ENCODE measurements at places on chromosomes 3 and 15. TPM values are rescaled to one million over a fixed set of nuclear protein-coding genes. Genes with fewer than 3 reads are reported as not detected.

The MEGF11 gene
- 0.10 TPM for total RNA-seq

The ACAD11 gene
- 4.3 TPM for total RNA-seq

DNA sequence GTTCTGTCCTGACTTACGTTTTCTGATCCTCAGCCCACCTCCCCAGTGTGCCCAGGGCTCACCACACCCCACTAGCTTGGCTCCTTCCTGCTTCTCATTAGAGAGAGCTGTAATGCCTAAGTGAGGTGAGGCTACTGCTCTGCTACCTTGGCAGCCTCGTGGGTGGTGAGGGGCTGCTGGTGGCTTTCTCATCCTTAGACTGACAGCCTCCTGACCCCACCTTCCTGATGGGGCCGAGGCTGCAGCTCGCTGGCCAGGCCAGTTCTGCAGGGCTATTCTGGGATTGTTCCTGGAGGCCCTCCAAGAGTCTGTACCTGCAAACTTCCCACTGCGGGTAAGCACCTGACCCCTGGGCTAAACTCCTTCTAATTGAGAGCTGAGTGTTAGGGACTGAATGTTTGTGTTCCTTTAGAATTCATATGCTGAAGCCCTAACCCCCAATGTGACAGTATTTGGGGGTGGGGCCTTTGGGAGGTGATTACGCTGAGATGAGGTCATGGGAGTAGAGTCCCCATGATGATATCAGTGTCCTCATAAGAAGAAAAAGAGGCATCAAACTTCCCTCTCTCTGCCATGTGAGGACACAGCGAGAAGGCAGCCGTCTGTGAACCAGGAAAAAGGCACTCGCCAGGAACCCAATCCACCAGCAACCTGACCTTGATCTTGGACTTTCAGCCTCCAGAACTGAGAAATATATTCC lies 38.1 kb upstream of the IQSEC1 start:
- no peak for DNase-seq

The MUC20 gene
- total RNA-seq = not detected

The RRP9 gene
- 78.5 TPM for total RNA-seq

GRCh38 chr15:27396996-27397395 lies 426.0 kb downstream of the GABRG3 start:
- no peak for DNase-seq

DNA sequence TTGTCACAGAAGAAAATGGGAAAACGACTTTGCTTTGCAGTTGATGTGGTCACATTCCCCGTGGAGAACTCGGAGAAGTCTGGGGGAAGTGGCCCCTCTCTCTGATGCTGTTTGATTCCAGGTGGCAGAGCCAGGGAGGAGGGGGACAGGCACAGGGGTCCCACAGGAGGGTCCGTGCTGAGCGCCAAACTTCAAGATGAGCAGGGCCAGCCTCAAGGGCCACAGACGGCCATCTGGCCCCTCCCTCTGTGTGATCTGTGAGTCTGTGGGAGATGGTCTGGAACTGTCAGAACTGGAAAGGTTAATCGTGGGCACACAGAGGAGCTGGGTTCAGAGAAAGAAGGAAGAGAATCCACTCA lies 23.1 kb upstream of the CORO2B start:
- DNase-seq = no peak

- DNase-seq = no peak
Observed at GRCh38 chr15:31136016-31136415, 34.5 kb upstream of the TRPM1 start.

The GPR27 gene
- 8.5 TPM for total RNA-seq

The SOX14 gene
- not detected for total RNA-seq

DNA sequence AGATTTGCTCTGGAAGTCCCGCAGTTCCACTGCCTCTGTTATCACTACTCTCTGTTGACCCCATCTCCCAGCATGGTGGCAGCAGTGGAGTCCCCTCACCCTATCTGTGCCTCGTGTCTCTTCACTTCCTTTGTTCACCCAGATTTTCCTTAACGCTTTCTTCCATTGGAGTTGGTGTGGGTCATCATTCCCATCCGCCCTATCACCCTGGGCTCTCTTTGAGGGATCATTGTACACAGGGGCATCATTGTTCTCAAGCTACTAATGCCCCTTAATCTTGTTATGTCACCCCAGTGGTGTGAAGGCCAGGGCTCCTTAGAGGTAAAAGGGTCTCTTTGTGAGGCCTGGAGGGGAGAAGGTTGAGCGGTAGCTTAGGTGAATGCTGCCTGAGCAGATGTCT lies 329.5 kb upstream of the CTDSPL start:
- no peak for DNase-seq

The SLC28A2 gene
- not detected for total RNA-seq

The SCG5 gene
- not detected for total RNA-seq

The CTDSPL2 gene
- total RNA-seq = 47.2 TPM

The ALPK3 gene
- total RNA-seq = 1.1 TPM

The MAP1A gene
- total RNA-seq = 2.3 TPM

The OR4F15 gene
- total RNA-seq = not detected

GRCh38 chr3:71046791-71047190 lies 536.7 kb downstream of the FOXP1 start:
- no peak for DNase-seq

The ZIC4 gene
- total RNA-seq = 2.2 TPM

- no peak for DNase-seq
Observed at GRCh38 chr3:103614719-103615118, 1179.9 kb downstream of the ZPLD1 start.

DNA sequence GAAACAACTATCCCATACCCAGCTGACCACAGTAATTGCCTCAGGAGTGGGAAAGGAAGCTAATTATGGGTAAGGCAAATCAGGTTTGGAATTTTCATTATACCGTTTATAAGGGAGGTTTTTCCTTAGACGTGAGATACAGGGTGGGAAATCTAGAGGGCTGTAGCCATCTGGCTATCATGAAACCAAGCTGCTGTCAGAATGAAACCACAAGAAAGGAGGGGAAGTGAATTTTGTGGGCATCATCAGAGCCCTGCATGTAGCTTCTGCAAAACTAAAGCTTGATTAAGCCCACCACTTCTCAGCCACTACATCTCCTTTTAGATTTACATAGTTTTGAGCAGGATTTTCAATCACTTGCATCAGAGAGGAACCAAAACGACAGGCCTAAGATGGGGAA lies 893.5 kb downstream of the TUSC7 start:
- no peak for DNase-seq

DNA sequence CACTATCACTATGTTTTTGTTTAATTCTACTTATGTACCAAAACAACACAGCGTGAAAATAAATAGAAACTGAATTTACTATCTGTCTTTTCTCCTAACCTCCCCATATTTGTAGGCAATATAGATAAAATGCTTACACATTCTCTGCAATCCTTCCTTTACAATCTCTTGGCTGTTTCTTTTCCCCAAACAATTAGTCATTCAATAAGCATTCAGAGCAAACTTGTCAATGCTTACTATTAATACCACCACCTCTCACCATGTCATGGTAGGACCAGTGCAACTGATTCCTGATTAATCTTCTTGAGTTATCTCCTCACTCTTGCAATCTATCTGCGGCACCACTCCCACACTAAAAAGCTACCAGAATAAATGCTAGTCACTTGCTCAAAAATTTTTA lies 74.0 kb upstream of the TTBK2 start:
- DNase-seq = no peak

The SLC15A2 gene
- total RNA-seq = not detected

DNA sequence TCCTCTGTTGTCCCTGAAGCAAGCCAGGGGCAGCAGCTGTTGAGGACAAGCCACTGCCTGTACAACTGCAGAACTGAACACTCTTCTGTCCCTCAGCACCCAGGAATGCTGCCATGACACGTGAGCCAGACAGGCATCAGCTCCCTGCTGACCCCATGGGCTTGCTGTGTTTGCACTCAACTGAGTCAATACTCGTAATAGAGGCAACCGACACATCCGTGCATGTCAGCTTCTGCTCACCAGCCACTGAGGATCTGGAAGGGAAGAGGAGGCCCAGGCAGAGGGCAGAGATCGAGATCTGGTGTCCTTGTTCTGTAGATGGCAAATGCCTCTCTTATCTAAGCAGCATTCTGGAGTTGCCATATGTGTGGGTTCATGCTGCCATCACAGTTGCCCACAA lies 54.3 kb upstream of the SEC61A1 start:
- no peak for DNase-seq

- DNase-seq = peak; percentile 17
Observed at GRCh38 chr15:32029409-32029861, 880 bp upstream of the CHRNA7 start.

- no peak for DNase-seq
Observed at GRCh38 chr3:8542190-8543135, 40.8 kb downstream of the LMCD1 start.

- no peak for DNase-seq
Observed at GRCh38 chr15:43414196-43414595, 43.3 kb downstream of the TUBGCP4 start.

DNA sequence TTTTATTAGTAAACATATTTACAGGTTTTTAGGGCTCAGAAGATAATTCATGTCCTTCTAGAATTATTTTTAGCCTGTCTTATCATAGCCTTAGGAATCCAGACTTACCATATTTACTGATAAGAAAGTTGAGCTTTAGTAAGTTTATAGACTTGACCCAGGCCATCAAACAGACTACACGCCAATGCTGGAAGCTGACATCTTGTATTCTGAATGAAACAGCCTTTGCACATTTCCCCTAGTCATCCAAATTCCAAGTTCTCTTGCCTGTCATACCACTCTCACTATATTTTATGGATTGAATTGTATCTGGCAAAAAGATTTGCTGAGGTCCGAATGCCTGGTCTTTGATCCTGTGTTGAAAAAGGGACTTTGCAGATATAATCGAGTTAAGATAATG lies 58.6 kb downstream of the DRD3 start:
- DNase-seq = no peak

- DNase-seq = no peak
Observed at GRCh38 chr3:33318710-33319380, 41.6 kb downstream of the FBXL2 start.

DNA sequence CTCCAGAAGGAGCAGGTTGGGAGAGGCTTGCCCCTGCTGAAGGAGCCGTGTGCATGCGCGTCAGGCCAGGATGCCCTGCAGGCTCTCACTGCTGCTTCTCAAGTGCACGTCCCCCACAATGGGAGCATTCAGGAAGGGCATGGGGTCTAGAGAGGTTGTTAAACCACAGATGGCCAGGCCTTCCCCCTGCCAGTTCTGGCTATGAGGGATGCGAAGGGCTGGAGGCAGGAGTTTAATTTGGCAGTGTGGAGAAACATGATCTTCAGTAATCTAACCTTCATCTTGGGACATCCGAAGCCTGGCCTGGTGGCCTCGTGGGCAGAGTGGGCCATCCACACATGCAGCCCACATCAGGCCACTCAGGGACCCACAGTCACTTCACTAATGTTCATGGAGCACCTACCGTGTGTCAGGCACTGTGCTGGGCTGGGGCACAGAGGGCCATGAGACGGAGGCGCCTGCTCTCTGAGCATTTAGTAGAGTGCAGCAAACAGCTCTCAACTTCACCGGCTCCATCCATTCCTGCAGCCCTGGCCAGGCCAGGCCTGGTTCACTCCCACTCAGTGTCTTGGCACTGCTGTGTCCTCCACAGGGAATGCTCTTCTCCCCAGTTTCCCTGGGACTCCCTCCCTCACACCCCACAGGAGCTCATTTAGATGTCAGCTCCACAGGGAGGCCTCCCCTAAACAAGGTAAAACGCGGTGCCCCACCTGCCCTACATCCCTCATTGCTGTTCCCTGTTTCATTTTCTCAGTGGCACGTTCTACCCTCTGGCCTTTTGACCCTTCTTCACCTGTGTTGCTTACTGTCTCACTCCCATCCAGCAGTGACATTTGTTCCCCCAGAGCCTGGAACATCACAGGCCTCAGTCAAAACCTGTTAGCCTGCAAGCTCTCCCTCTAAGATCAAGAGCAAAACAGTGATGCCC lies 4.0 kb downstream of the CFAP100 start:
- DNase-seq = no peak

- DNase-seq = no peak
Observed at GRCh38 chr3:87311309-87311708, 34.9 kb upstream of the POU1F1 start.

- DNase-seq = no peak
Observed at GRCh38 chr3:166554023-166554422, 716.8 kb upstream of the BCHE start.

The SCAMP5 gene
- total RNA-seq = 3.4 TPM

DNA sequence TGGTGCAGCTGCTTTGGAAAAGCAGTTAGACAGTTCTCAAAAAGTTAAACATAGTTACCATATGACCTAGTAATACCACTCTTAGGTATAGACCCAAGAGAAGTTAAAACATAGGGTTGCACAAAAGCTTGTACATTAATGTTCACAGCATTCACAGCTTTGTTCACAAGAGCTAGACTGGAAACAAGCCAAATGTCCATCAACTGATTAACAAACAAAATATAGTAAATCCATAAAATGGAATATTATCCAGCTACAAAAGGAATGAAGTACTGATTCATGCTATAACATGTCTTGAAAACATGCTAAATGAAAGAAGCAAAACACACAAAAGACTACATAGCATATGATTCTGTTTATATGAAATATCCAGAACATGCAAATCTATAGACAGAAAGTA lies 2.8 kb upstream of the COPG1 start:
- no peak for DNase-seq

- DNase-seq = peak; percentile 73
Observed at GRCh38 chr15:100764778-100765466, 114.7 kb upstream of the ALDH1A3 start.

DNA sequence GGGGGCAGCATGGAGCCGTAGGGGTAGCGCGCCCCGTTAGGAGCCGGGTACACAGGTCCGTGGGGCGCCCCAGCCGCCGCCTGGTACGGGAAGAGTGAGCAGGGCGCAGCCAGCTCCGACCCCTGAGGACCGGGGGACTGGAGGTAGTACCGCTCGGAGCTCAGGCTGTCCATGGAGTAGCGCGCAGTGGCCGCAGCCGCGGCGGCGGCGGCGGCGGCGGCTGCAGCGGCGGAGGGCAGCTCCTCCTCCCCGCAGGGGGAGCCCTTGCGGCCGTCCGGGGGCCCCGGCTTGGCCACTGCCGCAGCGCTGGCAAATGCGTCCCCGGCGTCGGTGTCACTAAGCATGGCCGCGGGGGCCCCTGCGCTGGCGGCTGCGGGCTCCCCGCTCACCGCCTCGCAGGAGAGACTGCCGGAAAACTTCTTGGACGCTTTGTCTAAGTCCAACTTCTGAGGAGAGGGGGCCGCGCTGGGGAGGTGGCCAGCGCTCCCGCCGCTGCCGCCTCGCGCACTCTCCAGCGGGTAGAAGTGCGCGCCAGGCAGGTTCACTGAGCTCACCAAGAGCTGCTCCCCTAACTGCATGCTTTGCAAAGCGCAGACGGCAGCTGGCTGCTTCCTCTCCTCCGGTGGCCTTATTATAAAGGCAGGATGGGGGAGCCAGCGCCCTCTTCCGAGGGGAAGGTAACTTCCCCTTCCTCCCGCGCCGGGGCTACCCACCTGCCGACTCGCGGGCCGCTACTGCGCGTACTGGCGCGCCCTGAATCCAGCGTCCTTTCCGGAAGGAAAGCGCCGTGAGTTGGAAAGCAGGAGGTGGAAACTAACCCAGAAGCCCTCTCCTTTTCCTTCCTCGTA lies at the start of gene EOMES:
EOMES (minus strand) TSS at position 607 of the 848 bp plus-strand sequence; CDS start at position 578, 29 bp downstream.
- DNase-seq = peak; percentile 58

The PLSCR5 gene
- not detected for total RNA-seq

GRCh38 chr3:28940530-28940929 lies 340.3 kb upstream of the RBMS3 start:
- DNase-seq = peak; percentile 48

Measured in MG63 (cell line).